Activated T-cell treated with anti-CD3 and anti-CD28 coated beads for 4 hours (primary cell): ENCODE measurements at places on chromosomes 13 and 19.

DNA sequence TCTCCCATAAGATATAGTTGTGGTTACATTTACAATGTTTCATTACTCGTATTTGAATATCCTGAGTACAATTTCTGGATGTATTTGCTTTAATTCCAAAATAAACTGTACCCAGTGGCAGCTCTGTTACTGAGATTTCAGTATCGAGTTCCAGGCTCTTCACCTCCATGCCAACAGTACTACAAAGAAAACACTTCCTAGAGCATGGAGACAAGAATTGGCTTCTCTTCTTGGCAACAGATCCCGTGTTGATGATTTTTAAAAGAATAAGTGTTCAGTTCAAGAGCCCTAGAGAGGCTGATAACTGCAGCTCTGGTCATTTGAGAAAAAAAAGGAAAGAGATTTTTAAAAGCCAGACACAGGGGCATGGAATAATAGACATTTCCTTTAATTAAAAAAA is 302.8 kb downstream of the EFNB2 start:
- DNase-seq, result no peak

GRCh38 chr19:4304538-4305256 is at the start of gene FSD1:
Gene FSD1, plus strand, starts transcription at chr19:4304598. Its CDS starts 149 bp downstream, at chr19:4304747.
- DNase-seq, result peak; percentile 37

- no peak for DNase-seq
These were observed 27.6 kb downstream of the GPALPP1 start for GRCh38 chr13:45016792-45017425.

DNA sequence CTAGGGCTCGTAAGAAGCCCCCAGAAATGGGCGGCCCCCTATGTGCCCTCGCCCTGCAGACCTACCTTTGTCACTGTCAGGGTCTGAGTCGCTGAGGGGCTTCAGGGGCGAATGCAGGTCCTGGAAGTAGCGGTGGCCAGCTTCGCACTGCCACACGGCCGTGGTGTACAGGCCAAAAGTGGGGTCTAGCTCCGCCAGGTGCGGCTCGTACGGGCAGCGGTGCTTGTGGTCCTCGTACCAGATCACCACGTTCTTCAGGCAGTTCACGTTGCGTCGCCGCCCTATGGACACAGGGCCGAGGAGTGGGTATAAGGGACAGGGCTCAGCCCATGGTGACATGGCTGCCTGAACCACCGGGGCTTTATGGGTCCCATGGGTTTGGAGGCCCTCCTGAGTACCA is 9.8 kb downstream of the ZNF653 start:
- DNase-seq, result no peak

DNA sequence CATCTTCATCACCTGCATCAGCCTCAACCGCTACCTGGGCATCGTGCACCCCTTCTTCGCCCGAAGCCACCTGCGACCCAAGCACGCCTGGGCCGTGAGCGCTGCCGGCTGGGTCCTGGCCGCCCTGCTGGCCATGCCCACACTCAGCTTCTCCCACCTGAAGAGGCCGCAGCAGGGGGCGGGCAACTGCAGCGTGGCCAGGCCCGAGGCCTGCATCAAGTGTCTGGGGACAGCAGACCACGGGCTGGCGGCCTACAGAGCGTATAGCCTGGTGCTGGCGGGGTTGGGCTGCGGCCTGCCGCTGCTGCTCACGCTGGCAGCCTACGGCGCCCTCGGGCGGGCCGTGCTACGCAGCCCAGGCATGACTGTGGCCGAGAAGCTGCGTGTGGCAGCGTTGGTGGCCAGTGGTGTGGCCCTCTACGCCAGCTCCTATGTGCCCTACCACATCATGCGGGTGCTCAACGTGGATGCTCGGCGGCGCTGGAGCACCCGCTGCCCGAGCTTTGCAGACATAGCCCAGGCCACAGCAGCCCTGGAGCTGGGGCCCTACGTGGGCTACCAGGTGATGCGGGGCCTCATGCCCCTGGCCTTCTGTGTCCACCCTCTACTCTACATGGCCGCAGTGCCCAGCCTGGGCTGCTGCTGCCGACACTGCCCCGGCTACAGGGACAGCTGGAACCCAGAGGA is 2.6 kb downstream of the P2RY11 start:
- no peak for DNase-seq

DNA sequence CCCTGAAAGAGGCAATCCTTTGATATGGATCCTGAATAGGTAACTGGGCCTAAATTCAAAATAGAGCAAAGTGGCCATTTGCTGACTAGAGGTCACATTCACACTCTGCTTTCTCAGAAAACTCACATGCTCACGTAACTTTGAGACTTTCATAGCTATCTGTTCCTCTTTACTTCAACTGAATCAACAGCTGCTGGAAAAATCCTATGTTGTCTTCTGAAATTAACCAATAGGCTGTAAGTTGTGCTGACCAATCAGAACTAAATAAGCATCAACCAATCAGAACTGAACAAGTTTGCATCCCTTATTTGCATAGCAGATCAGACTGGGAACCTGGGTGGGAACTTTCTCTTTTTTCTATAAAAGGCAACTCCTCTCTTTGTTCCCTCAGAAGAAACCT is 24.0 kb upstream of the TBC1D4 start:
- no peak for DNase-seq

DNA sequence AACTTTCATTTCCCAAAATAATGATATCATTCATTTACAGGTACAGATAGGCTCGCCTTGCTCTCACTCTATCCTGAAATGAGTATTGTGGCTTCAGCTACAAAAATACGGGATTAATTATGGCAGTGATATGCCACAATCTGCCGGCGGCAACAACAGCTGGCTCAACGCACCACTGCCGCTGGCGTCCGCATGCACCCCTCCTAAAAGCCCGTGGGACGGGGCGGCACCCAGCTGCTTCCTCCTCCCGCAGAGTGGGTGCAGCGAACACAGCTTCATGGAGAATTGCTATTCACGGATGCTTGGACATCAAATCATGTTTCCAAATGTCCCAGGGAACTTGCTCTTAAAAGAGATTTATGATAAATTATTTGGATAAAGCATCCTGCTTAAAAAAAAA is 266.8 kb downstream of the TEX29 start:
- DNase-seq, result no peak
